ENCODE measurements at places on chromosomes 5 and 9.

DNA sequence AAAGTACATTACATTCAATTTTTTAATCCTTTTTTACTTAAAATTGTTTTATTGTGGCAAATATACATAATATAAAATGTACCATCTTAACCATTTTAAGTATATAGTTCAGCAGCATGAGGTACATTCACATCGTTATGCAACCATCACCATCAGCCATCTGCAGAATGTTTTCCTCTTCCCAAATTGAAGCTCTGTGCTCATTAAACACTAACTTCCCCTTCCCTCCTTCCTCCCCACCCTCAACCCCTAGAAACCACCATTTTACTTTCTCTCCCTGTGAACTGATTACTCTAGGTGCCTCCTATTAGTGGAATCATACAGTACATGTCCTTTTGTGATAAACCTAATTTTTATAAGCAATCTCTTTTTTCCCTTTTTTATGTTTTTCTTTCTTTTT is 15.6 kb downstream of the TEX53 start:
- no peak for DNase-seq

DNA sequence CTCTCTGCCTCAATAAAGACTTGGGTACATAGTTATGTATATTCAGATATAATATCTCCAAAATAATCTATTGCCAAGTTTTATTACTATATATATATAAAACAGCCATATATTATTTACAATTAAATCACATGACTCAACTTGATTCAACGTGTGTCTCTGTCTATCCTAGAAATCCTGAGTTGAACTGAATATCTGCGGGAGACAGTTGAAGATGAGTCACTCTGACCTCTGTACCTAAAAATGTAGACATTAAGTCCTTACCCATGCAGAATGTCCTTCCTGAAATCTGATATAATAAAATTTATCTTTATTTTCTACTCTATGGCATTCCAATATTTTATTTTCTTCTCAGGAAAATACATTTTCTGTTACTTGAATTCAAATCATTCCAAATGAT is 218.2 kb upstream of the PRDM9 start:
- DNase-seq: no peak

DNA sequence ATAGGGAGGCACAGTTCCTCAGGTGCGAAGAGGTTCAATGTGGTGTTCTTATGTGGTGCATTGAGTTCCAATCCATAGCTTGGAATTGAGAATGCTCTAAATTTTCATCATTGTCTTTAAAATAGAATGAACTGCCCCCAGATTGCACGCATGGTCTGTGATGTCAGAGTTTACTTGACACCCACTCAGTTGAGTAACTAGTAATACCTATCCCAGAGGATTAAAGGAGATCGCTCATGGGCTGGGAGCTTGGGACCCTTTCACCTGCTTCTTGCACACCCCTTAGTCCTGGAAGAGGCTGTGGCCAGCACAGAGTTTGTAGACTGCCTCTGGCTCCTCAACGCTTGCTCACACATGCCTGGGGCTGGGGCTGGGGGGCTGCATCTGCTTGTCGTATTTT is 95.1 kb upstream of the OTULINL start:
- no peak for DNase-seq

- DNase-seq: no peak
Measured at GRCh38 chr5:149995385-149996204, 4.9 kb downstream of the TIGD6 start.

- no peak for DNase-seq
Measured at GRCh38 chr5:61678966-61679365, 346.9 kb downstream of the ZSWIM6 start.

GRCh38 chr9:121154782-121155181 is 46.9 kb downstream of the RAB14 start:
- no peak for DNase-seq

GRCh38 chr5:115949096-115949495 is 13.2 kb upstream of the LVRN start:
- DNase-seq: no peak

DNA sequence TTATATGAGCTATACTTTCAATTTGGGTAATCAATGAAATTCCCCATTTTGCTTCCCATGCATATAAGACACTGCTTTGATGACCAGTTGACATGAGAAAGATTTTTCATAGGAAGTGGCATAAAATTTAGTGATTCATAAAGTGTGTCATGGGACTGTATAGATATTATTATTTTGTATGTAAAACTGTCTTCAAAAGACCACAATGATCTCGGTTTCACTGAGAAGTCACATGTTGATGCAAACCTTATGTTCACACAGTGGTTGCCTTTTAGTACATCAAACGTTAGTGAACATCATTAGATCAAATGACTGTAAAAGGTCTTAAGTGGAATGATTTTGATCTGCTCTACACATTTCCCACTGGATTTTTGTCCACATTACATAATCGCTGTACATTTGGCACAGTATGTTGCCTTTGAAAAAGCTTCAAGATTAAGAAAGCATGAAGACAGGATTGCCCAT is 349.2 kb upstream of the MEF2C start:
- no peak for DNase-seq

GRCh38 chr9:92617195-92617813 is 52.6 kb downstream of the IPPK start:
- DNase-seq: no peak

DNA sequence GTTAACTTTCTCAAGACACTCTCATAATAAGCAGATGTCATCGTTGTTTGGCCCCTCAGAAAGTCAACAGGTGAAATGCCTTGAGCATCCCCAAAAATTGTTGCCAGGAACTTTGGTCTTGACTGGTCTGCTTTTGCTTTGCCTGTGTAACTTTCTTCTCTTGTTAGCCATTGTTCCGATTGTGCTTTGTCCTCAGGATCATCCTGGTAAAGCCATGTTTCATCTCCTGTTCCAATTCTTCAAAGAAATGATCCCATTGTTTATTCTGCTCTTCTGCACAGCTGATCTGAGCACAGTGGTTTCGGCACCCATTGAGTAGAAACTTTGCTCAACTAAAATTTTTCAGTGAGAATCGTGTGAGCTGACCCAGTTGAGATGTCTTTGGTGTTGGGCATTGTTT is 8.1 kb upstream of the ZBED3 start:
- no peak for DNase-seq

DNA sequence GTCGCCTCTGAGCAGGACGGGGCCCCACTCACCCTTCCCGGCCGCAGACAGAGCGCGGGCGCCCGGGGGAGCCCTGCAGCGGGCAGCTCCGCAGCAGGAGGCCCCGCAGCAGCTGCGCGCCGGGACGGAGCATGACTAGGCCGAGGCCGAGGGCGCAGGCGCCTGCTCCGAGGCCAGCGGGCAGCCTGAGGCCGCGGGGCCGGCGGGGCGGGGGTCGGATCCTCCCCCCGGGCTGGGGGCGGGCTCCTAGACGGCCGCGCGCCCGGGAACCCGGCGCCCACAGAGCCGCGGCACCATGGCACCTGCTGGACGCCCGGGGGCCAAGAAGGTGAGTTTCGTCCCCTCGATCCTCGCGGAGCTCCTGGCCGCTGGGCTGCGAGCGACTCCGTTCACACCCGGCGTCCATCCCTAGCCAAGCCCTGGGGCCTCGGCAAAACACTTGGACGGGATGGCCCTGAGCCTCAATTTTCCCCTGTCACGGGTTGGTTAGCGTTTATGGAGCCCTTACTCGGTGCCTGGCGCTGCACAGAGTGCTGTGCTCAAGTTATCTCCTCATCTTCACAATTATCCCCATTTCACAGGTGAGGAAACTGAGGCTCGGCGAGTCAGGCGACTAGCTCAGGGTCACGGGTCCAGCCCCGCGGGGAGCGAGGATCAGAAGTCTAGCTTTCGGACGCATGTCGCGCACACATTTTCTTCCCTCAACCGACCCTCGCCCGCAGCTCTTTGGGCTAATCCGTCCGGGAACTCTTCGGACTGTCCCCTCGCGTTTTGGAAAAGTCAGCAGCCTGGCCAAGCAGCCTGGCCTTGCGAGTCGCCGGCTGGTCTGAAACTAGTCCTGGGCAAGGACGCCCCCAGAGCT is at the start of the genes BHMT2 and DMGDH:
TSS of gene BHMT2 (plus strand) at position 280 of the 862 bp plus-strand sequence. CDS start at position 296, 16 bp downstream.
TSS of gene DMGDH (minus strand) at position 187 of the 862 bp plus-strand sequence. CDS start at position 133, 54 bp downstream.
- DNase-seq: peak; percentile 11

DNA sequence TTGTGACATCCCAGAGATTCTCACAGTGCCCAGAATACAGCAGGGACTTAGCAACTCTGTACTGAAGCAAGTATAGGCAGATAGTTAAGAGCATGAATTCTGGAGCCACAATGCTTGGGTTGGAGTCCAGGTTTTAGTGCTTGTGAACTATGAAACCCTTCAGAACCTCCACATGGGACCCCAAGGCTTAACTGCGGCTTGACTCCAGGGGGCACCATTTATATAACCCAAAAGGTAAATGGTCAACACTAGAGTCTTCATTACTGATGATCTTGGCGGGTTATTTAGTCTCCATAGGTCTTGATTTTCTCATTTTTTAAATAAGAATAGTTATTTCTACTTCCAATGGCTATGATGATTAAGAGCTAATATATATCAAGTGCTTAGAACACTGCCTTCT is 390.3 kb downstream of the TAF11L14 start:
- no peak for DNase-seq

GRCh38 chr5:117665121-117665520 is 1090.5 kb upstream of the SEMA6A start:
- no peak for DNase-seq

DNA sequence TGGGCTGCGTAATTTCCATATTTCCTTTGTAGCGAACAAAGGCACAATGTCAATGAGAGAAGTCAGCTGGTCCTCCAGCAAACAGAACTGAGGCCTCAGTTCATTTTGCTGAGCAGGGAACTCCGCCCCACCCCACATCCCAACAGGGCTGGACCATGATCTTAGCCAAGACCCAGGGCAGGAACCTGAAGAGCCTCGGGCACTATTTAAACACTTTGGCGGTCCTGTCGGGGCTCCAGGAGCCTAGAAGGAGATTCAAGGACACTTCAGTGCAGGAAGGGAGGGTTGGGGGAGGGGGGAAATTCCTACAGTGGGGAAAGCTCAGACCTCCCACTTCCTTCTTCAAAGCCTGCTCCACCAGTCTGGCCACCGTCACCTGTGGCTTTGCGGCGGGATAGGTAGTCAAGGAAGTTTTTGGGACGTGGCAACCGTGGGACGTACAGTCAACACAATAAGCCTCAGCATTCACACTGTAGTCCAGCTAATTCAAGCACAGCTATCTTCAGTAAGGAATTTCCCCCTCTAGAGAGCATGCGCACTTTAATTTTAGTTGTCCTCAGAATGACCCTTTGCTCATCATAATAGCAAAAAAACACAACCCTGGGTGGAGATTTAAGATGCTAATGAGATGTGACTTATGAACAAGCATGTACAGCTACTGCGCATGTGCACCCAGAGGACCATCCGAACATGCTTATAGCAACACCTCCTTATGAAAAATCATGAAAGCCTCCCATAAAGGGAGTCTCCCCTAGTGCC is 30.9 kb downstream of the S1PR3 start:
- no peak for DNase-seq

DNA sequence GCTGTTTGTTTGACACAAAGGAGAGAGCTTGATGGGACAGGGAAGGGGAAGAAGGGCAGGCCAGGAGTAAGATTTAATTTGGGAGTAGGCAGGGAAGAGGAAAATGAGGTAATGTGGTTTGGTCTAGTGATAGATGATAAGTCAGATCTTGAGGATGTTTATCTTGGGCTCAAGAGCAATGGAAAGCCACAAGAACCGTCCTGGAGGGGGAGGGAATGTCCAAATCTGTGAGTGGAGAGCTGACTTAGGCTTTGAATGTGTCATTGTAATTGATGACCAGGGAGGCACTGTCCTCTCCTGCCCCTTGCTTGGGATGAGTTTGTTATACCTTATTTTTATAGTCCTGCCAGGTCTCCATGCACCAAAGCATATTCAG is 37.5 kb downstream of the MAMDC2 start:
- DNase-seq: no peak

- DNase-seq: no peak
Measured at GRCh38 chr5:1547655-1548054, 23.9 kb upstream of the LPCAT1 start.

DNA sequence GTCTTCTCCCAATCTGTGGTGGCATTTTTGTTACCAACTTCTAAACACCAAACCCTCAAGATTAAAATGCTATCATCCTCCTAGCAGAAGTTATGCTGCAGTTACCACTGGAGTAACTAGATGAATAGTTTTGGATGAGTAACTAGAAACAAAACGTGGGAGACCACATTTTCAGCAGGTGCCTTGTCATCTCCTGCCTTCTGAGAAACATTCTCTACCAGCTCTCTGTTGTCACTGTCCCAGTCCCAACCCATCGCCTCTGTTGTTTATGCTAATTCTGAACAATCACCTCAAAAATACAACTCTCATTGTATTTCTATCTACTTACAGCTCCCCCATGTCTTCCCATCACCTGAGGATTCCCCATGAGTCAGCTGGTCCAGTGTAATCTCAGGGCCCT is 652.5 kb upstream of the ADAMTS16 start:
- DNase-seq: no peak

- DNase-seq: no peak
Measured at GRCh38 chr9:123812984-123813383, 116.9 kb downstream of the DENND1A start.

DNA sequence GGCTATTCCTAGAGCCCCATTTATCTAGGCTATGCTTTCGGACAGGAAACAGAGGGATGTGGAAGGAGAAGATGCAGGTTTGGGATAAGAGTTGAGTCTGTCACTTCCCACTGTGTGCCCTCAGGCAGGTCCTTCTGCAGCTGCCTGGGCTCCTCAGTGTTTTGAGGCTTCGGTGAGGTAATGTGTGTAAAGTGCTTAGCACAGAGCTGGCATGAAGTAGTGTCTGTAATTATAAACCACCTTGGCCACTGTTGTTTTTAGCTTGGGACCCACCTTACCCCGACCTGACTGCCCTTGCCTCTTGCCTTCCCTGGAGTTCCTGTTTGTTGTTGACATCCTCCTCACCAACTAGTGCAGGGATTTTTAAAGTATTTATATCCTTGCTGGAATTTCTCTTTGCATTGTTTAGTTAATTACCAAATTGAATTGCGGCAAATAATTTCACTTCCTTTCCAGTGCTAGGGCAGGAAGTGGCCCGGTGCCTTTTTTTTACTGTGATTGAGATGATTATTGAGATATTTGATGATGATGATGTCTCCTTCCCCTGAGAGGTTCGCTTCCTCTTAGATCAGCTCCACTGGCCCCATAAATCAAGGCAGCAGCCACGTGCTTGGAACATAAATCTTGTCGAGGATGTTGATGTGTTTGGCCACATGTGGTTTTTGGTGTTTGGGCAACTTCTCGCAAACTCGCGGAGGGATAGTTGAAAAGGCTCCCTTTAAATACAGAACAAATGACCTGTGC is 38.3 kb upstream of the DAB2IP start:
- no peak for DNase-seq

GRCh38 chr9:68697851-68698250 is 7.2 kb upstream of the PIP5K1B start:
- DNase-seq: no peak

GRCh38 chr5:56749842-56750241 is 65.5 kb upstream of the MAP3K1 start:
- no peak for DNase-seq

GRCh38 chr9:127142291-127142690 is 19.9 kb upstream of the ANGPTL2 start:
- no peak for DNase-seq

GRCh38 chr5:147552897-147553296 is 43.0 kb upstream of the DPYSL3 start:
- no peak for DNase-seq

DNA sequence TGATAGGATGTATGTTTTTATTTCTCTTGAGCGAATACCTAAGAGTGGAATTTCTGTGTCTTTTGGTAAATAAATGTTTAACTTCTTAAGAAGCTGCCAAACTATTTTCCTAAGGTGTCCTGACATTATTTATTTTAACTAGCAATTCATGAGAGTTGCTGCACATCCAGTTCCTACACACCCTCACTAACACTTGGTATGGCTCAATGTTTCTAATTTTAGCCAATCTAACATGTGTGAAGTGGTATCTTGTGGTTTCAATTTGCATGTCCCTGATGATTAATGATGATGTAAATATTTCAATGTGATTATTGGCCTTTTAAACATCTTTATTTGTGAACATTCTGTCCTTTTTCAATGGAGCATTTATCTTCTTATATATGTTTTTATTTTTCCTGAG is 2095.5 kb upstream of the C9orf72 start:
- DNase-seq: no peak
